ENCODE measurements at places on chromosomes 2 and 18. TPM values are rescaled to one million over a fixed set of nuclear protein-coding genes. Genes with fewer than 3 reads are reported as not detected.

ACTG2 gene
- 2.2 TPM for total RNA-seq

TMEM150A gene
- total RNA-seq: 14.2 TPM

NT5DC4 gene
- 1.2 TPM for total RNA-seq

C1QL2 gene
- total RNA-seq: not detected

ABCG5 gene
- not detected for total RNA-seq

CDK15 gene
- 5.7 TPM for total RNA-seq

RAB12 gene
- 33.7 TPM for total RNA-seq

FARP2 gene
- 40.2 TPM for total RNA-seq

REG1B gene
- total RNA-seq: not detected

INPP5D gene
- total RNA-seq: 135 TPM

MTX2 gene
- total RNA-seq: 17.0 TPM

EML6 gene
- 0.83 TPM for total RNA-seq

TRPM8 gene
- total RNA-seq: not detected

TRABD2A gene
- total RNA-seq: 6.2 TPM

CEP192 gene
- total RNA-seq: 16.4 TPM

CRYGD gene
- not detected for total RNA-seq

ILKAP gene
- 52.7 TPM for total RNA-seq

ZSCAN30 gene
- 17.3 TPM for total RNA-seq

LINC00305 gene
- not detected for total RNA-seq

CCDC68 gene
- not detected for total RNA-seq

COMMD1 gene
- total RNA-seq: 41.0 TPM

C2orf15 gene
- total RNA-seq: 0.59 TPM

ESPNL gene
- not detected for total RNA-seq

SERPINB10 gene
- total RNA-seq: not detected

IL36G gene
- 0.27 TPM for total RNA-seq
